AG04449 (cell line): ENCODE measurements at places on chromosomes 13 and 19.

GRCh38 chr19:42548552-42548951 lies 20.3 kb upstream of the CEACAM1 start:
- DNase-seq: no peak

GRCh38 chr13:109154546-109154945 lies 525.1 kb downstream of the MYO16 start:
- no peak for DNase-seq

DNA sequence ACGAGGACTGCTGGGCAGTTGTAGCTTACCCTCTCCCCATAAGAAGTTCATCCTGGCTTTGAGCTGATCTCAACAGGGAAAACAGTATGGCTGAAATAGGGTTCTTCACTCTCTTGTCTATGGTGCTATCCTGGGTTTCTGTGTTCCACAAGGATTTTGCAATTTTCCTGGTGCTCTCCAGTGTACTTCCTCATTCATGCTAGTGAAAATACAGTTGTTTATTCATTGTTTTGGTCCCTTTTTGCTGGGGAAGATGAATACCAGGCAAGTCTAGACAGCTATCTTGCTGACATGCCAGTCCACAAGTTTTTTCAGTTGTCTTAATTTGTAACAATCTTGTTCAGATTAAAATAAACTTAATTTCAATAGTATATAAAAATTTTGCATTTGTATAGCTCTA lies 306.5 kb downstream of the DLEU7 start:
- no peak for DNase-seq

GRCh38 chr13:94317063-94317491 lies 162.4 kb downstream of the DCT start:
- DNase-seq: no peak

- DNase-seq: no peak
These were observed 14.9 kb downstream of the MAP2K2 start for GRCh38 chr19:4108767-4109625.

DNA sequence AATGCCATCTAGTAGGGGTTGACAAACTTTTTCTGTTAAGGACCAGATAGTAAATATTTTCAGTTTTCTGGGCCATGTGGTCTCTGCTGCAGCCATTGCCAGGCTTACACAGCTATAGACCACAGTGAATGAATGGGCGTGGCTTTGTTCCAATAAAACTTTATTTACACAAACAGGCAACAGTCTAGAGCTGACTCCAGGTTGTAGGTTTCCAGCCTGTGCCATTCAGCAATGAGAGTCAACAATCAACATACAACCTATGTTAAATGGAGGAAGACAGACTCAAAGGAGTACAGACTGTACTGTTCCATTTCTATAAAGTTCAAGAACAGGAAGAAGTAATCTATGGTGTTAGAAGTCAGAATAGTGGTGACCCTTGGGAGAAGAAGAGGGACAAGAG lies 15.2 kb upstream of the IZUMO2 start:
- DNase-seq: no peak

GRCh38 chr13:28355046-28355821 lies 139.7 kb downstream of the FLT1 start:
- no peak for DNase-seq

GRCh38 chr13:70042193-70042592 lies 65.4 kb upstream of the ATXN8OS start:
- DNase-seq: no peak

DNA sequence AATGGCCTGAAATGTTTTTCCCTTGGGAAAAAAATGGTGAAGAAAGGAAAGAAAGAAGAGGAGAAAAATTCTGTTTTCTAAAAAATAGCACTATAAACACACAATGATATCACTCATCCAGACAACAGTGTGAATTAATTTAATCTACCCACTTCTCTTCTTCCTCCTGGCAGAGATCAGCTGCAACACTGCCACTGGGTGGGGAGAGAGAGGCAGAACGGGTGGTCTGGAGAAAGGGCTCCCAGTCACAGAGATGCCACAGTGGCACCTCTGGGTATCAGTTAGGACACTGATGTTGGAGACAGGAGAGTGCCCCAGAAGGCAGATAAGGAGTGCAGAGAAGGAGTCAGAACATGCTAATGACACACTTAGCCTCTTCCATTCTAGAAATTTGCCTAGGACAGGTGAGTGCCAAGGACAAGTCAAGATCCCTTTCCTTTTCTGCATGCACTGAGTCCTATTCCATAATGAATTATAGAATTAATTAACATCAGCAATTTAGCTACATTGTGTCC lies 168.6 kb downstream of the SUCLA2 start:
- no peak for DNase-seq

GRCh38 chr13:39847336-39847735 lies 191.9 kb downstream of the COG6 start:
- DNase-seq: no peak

- no peak for DNase-seq
These were observed 1038.1 kb upstream of the PCDH20 start for GRCh38 chr13:62453761-62454160.

DNA sequence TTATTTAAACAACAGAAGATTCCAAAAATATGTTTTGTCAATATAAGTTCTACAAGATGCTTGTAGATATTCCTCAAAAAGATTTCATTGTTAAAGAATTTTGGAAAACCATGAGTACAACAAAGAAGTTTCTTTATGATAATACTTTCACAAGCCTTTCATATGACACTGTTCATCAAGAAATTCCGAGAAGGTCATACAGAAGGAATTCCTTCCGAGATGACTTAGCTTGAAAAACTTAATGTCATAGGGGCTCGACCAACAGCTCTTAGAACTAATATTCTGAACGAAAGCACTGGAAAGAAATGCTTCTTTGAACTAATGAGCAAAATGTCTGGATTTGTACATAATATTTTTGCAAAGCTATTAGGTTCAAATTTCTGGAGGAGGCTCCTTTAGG lies 403.4 kb downstream of the KLF5 start:
- DNase-seq: no peak

DNA sequence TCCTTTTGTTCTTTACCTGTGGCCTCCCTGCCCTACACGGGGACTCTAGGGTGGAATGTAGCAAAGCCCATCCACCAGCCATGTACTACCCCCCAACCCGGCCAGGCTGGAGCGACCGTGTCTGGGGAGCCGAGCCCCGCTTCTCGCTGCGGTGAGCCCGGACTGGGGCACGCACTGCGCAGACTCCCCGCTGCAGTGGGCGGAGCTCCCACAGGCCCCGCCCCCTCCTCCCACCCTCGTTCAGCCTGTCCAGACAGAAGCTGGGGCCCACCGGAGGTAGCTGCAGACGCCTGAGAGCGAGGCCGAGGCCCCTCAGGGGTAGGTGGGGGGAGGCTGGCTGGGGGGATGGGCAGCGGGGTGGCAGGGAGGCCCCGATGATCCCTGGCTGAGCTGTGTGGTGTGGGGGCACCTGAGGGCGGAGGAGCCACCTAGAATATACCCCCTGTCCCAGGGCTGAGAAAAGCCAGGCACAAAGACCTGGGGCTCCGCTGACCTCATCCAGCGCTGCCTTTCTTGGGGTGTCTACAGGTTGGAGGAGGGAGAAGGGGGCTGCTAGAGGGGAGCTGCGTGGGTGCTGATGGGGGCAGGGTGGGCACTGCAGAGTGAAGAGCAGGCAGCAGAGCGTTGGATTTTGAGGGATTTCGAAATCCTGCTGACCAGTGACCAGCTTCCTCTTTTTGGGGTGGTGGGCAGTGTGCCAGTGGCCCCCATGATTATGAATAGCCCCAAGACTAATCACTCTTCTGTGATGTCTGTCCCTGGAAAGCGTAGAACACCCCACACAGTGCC lies 17.3 kb downstream of the PLD3 start:
- no peak for DNase-seq

GRCh38 chr13:27797228-27797624 lies 4.9 kb downstream of the GSX1 start:
- no peak for DNase-seq

DNA sequence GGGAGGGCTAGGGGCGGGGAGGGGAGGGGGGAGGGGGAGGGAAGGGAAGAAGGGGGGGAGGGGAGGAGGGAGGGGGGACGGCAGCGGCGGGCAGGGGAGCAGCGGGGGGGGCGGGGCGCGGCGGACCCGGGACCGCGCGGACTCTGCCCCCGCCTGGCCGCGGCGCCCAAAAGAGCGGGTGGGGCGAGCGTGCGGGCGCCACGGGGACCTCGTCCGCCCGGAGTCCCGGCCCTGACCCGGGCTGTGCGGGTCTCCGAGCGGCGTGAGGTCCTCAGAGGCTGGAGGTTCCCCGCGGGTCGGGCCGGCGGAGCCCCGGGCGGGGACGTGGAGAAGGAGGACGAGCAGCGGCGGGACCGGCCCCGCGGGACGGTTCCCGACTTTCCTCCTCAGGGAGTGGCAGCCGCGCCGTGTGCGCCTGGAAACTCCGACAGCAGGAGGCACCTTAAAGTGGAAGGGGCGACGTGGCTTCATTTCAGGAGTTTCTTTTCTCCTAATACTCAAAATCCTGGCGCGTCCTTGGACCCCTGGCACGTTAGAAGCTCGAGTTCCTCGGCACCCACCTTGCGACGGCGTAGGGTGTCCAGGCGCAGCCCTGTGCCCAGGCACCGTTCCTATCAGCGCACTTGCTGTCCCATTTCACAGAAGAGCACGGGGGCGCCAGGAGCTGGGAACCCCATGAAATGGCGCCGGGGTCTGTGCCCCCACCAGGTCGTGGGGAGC lies 518 bp upstream of the PLPP2 start:
- DNase-seq: no peak

GRCh38 chr13:113245849-113246796 lies 36.7 kb downstream of the CUL4A start:
- DNase-seq: no peak

GRCh38 chr13:28494504-28494777 lies 487 bp downstream of the FLT1 start:
- DNase-seq: no peak

DNA sequence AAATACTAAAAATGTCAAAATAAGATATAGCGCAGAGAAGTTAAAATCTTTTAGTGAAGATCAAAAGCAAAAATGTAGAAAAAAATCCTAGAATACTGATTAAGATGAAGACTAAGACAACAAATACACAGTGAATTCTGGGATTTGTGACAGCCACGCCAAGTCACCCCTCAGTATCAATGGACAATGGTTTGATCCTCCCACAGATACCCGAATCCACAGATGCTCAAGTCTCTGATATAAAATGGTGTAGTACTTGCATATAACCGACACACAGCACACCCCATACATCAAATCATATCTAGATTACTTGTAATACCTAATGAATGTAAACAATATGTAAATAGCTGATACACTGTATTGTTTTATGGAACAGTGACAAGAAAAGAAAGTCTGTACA lies 5.9 kb downstream of the MIPEP start:
- DNase-seq: no peak

GRCh38 chr19:32178401-32178800 lies 167.0 kb upstream of the ZNF507 start:
- no peak for DNase-seq

GRCh38 chr13:101190337-101190736 lies 226.0 kb downstream of the NALCN start:
- no peak for DNase-seq

GRCh38 chr19:43675269-43675879 lies 5.4 kb upstream of the PLAUR start:
- DNase-seq: no peak

- no peak for DNase-seq
These were observed at the start of gene IPO5 for GRCh38 chr13:97953376-97953970. TSS of gene IPO5 (plus strand) at chr13:97953675. CDS start at chr13:97976697, 23,022 bp downstream.

DNA sequence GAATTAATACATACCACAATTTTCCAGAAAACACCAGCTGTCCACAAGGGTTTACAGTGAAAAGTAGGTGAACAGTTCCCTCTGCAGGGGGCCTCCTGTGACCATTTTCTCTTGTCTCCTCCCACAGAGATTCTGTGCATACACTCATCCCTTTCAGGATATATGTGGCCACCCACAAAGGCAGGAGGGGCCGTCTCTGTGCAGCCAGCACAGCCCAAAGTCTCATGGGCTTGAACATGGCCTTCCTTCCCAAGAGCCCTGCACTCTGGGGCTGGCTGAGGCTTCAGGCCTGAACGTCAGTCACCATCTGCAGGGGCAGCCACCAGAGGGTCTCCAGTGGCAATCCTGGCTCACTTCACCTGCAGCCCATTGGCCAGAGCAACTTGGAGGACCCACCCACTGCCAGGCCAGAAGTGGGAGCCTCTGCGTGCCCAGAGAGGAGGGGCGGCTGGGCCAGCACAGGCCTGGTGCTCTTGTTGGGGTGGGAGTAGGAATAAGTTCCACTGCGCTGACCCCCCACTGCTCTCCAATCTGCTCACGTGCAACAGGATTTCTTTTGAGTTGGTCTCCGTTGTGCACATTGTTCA lies 25.1 kb downstream of the TMEM161A start:
- DNase-seq: peak; percentile 10

DNA sequence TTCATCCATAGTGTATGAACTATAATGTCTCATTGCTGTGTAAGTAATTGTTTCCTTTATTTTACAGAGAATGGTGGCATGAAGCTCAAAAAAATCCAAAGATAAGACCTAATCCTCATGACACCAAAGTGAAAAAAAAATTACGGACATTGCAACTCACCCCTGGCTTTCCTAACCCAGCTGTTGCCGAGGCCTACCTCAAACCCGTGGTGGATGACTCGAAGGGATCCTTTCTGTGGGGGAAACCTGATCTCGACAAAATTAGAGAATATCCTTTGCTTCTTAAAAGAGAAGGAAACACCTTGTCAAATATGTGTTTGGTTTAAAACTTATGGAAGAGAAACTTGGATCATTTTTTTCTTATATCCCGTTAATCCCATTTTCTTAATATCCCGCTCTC lies 26.3 kb downstream of the ERCC5 start:
- no peak for DNase-seq

DNA sequence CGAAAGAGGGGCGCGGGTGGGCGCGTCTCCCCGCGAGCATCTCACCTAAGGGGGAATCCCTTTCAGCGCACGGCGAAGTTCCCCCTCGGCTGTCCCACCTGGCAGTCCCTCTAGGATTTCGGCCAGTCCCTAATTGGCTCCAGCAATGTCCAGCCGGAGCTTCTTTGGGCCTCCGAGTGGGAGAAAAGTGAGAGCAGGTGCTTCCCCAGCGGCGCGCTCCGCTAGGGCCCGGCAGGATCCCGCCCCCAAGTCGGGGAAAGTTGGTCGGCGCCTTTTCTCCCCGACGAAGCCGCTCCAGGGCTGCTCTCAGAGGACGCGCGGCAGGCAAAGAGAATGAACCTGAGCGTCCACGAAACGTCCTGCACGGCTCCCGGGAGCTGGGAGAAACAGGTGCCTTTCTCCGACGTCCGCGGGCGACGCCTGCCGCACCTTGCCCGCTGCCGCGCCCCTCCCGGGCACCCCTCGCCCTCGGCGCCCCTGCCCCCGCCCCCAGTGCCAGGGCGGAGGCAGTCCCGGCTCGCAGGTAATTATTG lies 366 bp upstream of the KL start:
- DNase-seq: no peak

- DNase-seq: no peak
These were observed 5.3 kb downstream of the DENND1C start for GRCh38 chr19:6476155-6476895.

GRCh38 chr19:3163230-3163886 lies 15.2 kb upstream of the S1PR4 start:
- DNase-seq: no peak
